ENCODE measurements at places on chromosomes 2 and 18.

GRCh38 chr18:35415511-35416073 lies 38.5 kb upstream of the ZNF396 start:
- DNase-seq, result no peak

DNA sequence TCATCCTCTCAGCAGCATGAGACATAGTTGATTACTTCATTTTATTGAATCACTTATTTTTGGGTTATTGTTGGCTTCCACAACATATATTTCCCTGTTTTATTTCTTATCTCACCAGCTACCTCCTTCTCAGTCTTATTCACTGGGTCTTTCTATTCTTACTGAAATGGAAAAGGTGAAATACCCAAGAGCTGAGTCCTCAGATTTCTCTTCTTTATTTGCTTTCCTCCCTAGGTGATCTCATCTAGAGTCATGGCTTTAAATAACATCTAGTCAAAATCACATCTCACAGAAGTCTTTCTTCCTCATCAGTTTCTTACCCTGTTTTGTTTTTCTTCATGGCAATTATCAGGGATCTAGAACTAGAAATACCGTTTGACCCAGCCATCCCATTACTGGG lies 105.0 kb upstream of the RBBP8 start:
- DNase-seq, result no peak

GRCh38 chr2:23478087-23478932 lies 93.3 kb downstream of the KLHL29 start:
- no peak for DNase-seq

GRCh38 chr2:4914551-4914950 lies 777.6 kb upstream of the SOX11 start:
- DNase-seq, result no peak

DNA sequence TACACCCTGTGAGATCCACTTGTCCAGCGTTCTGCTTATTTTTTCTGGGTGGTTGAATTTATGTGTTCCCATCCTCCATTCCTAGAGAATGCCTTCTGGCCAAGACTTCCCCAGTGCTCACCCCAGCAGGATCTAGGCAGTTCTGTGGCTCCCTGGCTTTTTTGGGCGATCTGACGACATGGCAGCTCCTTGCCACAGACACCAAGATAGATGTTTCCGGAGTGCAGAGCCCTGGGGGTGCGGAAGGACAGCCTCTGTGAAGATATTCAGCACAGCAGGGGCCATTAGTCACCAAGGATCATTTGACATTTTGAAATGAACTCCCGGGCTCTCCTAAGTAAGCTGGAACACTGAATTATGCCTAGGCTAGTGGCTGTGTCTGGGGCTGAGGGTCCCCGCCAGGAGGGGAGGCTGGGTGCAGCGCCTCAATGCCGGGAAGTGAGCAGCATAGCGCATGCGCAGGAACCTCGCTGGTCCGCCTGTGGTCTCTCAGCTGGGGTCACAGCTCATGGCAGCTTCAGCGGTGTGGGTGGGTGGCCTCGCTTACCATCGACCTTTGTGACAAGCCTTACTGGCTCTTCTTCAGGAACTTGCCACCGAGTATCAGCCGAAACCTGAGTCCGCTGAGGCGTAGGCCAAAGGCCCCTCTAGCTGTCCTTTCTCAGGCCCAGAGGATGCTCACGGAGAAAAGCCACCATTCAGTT lies 60.3 kb downstream of the MEX3C start:
- no peak for DNase-seq
